ENCODE measurements at places on chromosomes 13 and 19.

- H3K4me1 ChIP-seq, result no peaks in the 10 kb centered on the region
- peak; percentile 8 for DNase-seq
- H3K27ac ChIP-seq, result no peak overlapping the region
- no peaks in the 10 kb centered on the region for H3K36me3 ChIP-seq
Measured at GRCh38 chr19:30068528-30069395, 126.7 kb downstream of the URI1 start.

GRCh38 chr19:961866-962620 lies 22.1 kb upstream of the WDR18 start:
- H3K4me3 ChIP-seq, result no peak overlapping the region
- no peak for DNase-seq
- H3K27ac ChIP-seq, result no peak overlapping the region
- H3K4me1 ChIP-seq, result no peaks in the 10 kb centered on the region
- no peaks in the 10 kb centered on the region for H3K27me3 ChIP-seq

- H3K27me3 ChIP-seq, result no peaks in the 10 kb centered on the region
- no peak overlapping the region for H3K27ac ChIP-seq
- no peak overlapping the region for H3K4me3 ChIP-seq
- no peak for DNase-seq
- no peaks in the 10 kb centered on the region for H3K4me1 ChIP-seq
- no peaks in the 10 kb centered on the region for H3K36me3 ChIP-seq
Measured at GRCh38 chr13:21686751-21687391, 16.0 kb downstream of the FGF9 start.

- peak overlapping the region; percentile 43 for H3K4me3 ChIP-seq
- no peak overlapping the region for H3K27ac ChIP-seq
- H3K27me3 ChIP-seq, result peaks cover 22% of the 10 kb centered on the region
- no peak for DNase-seq
Measured at GRCh38 chr19:45231891-45232290, 13.3 kb downstream of the EXOC3L2 start.

DNA sequence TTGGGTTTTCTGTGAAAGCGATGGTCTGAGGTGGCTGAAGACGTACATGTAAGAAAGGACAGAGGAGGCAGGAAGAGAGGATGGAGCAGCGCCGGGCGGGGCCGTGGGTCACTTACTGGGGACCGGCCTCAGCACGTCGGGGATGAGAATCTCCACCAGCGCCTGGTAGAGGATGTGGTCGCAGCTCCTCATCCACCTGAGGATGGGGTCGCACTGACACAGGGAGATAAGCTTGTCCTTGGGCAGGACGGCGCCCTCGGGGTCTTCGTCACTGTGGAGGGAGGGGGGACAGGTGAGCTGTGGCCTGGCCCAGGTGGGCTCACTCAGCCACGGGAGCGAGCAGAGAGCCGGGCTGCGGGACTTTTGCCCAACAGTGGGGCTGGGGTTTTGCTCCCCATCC lies 29.0 kb upstream of the RANBP3 start:
- no peaks in the 10 kb centered on the region for H3K36me3 ChIP-seq
- DNase-seq, result no peak
- H3K4me3 ChIP-seq, result no peak overlapping the region
- no peak overlapping the region for H3K27ac ChIP-seq
- H3K27me3 ChIP-seq, result no peaks in the 10 kb centered on the region

GRCh38 chr13:99545361-99545760 lies 44.1 kb downstream of the TM9SF2 start:
- no peaks in the 10 kb centered on the region for H3K4me1 ChIP-seq
- peaks cover 24% of the 10 kb centered on the region for H3K36me3 ChIP-seq
- no peaks in the 10 kb centered on the region for H3K27me3 ChIP-seq
- no peak overlapping the region for H3K4me3 ChIP-seq

DNA sequence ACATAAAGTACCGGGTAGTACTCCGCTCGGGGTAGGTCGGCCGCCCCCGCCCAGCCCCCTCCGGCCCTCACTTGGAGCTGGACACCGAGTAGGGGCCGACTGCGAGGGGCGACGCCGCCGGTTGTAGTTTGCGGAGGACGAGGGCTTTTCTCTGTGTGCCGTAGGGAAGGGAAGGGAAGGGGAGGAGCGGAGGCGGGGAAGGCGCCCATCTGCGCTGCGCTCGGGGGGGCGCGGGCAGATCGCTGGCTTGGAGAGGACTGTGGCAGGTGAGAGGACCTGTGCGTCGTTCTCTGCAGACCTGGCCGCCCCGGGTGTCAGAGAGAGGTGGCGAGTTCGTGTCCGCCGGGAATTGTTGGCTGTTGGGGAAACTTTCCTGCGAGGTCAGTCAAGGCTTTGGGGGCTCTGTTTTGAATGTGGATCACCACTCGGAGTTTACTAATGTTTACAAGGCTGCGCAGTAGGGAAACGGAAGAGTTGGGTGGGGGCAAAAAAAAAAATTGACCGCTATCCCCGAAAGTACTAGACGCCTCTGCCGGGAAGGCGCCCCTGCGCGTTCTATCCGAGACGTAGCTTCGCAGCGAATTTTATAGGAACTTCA lies 1.4 kb downstream of the ING1 start:
- H3K27me3 ChIP-seq, result no peaks in the 10 kb centered on the region
- peak overlapping the region; percentile 97 for H3K4me3 ChIP-seq
- H3K36me3 ChIP-seq, result peaks cover 12% of the 10 kb centered on the region
- peak; percentile 63 for DNase-seq
- H3K4me1 ChIP-seq, result no peaks in the 10 kb centered on the region

Measured in H9 (cell line).